ENCODE measurements at places on chromosomes 1 and 21.

DNA sequence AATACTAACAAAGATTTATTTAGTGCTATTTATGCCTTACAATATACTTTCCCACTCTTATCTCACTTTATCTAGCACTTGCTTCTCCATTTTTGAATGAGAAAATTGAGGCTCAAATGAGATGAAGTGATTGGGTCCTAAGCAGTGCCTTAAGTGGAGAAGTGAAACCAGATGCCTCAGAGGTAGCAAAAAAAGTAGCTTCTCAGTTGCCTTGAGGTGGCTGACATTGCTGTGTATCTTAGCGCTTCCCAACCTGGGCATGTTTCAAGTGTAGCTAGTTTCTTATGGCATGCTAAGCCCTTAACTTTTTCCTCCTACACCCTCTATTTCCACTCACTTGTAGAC, 390.4 kb downstream of the OMA1 start:
- DNase-seq, result no peak

- no peak for DNase-seq
Measured at GRCh38 chr1:32242341-32242851, 4.6 kb upstream of the FAM167B start.

DNA sequence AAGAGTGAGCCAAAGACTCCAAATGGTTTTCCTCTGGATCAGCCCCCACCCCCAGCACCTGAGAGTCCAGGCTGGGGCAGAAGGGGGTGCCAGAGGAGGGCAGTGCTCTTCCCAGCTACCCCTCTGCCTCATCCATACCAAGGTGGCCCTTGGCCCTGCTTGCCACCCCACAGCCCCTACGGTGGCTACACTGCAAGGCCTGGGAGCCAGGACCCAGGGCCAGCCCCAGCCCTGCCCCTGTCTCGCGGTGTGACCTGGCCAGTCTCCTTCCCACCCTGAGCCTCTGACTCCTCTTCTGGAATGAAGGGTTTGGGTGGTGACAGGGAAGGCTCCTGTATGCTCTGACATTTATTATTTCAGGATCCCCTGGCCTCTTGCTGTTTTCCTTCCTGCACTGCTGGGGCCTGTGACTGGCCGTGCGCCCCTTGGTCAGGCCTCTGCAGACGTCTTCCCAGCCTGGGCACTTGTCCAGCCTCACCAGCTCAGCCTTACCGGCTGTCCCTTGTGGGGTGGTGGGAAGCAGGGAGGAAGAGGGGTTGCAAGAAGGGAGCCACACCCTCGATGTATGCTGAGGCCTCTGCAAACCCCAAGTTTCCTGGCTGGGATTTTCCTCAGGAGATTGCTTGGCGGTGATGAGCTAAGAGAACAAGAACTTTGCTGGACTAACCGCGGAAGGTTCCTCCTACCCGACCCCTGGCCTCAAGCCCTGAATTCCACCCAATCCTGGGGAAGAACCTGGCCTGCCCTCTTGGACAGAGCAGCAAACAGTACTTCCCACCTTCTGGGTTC, 13.5 kb downstream of the ASAP3 start:
- no peak for DNase-seq

- no peak for DNase-seq
Measured at GRCh38 chr1:51997974-51998382, 7.5 kb upstream of the RAB3B start.

- DNase-seq, result no peak
Measured at GRCh38 chr1:217622042-217622441, 8.8 kb downstream of the GPATCH2 start.

GRCh38 chr1:60245324-60245723, 171.8 kb upstream of the C1orf87 start:
- no peak for DNase-seq

GRCh38 chr1:12434174-12434573, 183.8 kb downstream of the DHRS3 start:
- peak; percentile 73 for DNase-seq

- DNase-seq, result no peak
Measured at GRCh38 chr1:212915245-212916091, 34.9 kb upstream of the VASH2 start.

DNA sequence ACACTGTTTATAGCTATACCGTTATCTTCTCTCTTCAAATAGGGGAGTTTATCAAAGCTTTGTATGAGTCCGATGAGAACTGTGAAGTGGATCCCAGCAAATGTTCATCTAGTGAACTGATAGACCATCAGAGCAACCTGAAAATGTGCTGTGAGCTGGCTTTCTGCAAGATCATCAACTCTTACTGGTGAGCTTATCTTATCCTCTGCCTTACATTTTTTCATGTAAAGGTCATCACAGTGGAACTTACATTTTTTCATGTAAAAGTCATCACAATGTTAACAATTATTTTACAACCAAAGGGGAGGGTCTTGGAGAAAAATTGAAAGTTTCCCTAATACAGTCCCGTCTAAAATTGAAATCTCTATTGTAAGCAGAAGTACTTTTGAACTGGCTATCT, 45.2 kb downstream of the CLEC20A start:
- no peak for DNase-seq

GRCh38 chr1:209094384-209094783, 489.1 kb upstream of the CAMK1G start:
- no peak for DNase-seq

- DNase-seq, result peak; percentile 65
Measured at GRCh38 chr1:165257969-165258459, 98.5 kb downstream of the LMX1A start.

DNA sequence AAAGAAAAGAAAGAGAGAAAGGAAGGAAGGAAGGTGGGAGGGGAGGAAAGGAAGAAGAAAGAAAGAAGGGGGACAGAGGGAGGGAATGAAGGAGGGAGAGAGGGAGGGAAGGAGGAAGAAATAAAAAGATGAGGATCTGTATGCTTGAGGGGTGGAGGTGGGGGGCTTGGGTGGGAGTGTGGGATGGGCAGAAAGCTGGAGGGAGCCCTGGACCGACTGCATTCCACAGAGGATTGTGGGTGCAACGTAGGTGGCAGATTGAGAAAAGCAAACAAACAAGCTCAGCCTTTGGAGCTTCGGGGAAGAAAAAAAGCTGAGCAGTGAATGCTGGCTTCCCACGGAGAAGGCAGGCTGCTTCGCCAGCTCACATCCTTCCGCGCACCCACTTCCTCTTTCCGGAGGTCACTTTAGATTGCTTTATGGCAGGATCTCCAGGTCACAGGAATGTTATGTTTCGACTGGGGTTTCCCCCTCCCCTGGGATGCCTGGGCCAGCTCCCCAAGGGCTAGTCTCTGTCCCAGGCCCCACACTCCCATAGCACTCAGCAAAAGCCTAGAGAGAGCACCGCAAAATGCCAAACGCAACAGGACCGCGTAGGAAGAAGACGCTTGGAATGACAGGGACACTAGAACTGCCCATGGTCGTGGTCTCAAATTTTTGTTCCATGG, 20.7 kb upstream of the LGALS8 start:
- DNase-seq, result peak; percentile 28

DNA sequence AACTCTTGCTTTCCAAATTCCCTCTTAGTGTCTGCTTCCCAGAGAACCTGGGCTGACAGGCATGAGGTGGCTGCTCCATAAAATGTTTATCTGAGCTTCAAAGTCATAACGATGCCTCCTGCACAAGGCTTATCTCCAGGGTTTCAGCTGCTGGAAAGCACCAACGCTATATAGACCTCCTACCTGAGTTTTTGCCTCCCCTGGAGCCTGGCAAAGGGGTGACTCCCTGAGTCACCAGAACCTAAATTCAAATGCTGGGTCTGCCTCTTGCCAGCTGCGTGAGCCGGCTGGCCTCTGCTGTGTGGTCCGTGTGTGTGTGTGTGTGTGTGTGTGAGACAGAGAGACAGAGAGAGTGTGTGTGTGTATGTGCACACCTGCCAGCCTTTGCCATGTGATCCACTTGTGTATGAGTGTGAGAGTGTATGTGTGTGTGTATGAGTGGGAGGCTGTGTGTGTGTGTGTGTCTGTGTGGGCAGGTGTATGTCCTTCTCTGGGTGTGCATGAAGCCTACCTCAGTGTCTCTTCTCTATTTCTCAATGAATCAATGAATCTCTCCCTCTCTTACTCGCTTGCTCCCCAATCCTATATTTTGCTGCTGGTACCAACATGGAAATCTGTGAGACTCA, 714.9 kb downstream of the MATN1 start:
- DNase-seq, result no peak

DNA sequence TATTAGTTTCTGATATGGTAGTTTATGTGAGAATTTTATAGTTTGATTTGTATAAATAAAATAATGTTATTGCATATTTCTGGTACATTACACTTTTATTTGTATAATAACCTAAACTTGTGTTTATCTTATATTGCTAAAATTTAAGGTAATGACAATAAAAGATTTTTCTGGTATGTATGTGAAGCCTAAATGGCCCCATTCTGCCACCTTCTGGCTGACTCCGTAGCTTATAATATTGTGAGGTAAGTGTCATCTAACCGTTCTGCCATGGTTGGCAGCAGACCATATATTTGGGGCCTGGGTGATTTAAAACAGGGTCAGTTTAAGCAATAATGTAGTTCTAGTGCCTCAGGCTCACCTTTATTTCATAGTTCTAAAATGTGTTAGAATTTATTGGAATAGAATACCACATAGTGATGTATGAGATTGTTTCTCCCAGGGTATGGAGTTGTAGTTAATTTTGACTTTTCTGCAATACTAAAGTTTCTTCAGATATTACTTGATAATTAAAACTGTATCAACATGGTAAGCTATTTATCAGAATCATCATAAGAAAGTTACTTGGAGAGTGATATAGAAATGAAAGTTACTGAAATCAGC, 21.2 kb upstream of the PRKACB start:
- peak; percentile 54 for DNase-seq

- peak; percentile 72 for DNase-seq
Measured at GRCh38 chr1:16215882-16216753, 3.7 kb upstream of the ARHGEF19 start.

- DNase-seq, result peak; percentile 66
Measured at GRCh38 chr1:8525558-8526275, 207.8 kb downstream of the SLC45A1 start.

- DNase-seq, result no peak
Measured at GRCh38 chr1:62467092-62467491, 30.2 kb downstream of the USP1 start.

DNA sequence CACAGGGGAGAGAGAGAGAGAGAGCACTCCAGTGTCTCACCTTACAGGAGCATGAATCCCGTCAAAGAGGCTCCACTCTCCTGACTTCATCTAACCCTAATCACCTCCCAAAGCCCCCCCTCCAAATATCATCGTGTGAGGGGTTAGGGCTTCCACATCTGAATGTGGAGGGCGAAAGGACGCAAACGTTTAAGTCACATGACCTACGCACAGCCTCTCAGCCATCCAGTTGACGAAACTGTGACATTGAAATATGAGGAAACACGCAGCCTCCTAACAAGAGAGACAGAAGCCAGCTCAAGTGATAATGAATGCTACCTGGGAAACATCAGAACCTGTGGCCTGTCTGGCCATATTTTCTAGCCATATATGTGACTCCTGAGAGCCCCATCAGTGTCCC, 63.7 kb downstream of the MATN1 start:
- no peak for DNase-seq

- no peak for DNase-seq
Measured at GRCh38 chr1:67434491-67434890, 4.3 kb upstream of the SERBP1 start.

GRCh38 chr1:218755128-218755527, 410.0 kb downstream of the TGFB2 start:
- DNase-seq, result no peak

DNA sequence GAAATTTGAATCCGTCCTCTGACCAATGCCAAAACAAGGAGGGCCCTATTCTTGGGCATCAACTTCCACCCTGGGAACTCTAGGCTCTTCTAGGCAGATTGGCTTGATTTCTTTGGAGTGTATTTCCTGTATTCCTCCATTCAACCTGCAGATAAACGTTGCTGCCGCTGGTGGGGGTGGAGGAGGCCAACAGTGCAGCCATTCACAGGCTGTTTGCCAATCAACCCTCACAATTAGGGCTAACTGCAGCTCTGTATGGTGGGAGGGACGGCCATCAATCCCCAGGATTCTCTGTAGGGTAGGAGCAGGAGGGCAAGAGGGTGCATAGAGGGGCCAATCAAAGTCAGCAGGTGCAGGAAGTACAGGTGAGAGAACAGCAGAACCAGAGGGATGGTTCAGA, 273.1 kb upstream of the PROX1 start:
- no peak for DNase-seq

DNA sequence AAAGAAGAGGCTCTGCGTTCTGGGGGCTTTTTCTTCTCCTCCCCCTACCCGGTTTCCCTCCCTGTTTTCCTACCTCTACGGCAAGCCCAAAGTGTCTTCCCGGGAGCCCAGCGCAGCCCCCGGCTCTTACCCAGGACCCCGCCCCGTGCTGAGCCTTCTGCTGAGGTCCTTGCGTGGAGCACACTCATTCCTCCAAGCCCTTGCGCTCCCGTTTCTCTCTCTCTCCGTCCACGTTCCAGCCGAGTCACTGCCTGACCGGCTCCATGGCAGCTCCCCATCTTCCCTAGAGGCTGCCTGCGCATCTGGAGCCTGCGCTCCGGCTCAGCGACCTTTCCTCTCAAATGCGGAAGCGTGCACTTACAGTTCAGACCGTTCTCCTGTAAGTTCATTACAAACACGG, 24.9 kb upstream of the PDXK start:
- no peak for DNase-seq

GRCh38 chr1:82466416-82466815, 665.7 kb downstream of the ADGRL2 start:
- DNase-seq, result no peak

DNA sequence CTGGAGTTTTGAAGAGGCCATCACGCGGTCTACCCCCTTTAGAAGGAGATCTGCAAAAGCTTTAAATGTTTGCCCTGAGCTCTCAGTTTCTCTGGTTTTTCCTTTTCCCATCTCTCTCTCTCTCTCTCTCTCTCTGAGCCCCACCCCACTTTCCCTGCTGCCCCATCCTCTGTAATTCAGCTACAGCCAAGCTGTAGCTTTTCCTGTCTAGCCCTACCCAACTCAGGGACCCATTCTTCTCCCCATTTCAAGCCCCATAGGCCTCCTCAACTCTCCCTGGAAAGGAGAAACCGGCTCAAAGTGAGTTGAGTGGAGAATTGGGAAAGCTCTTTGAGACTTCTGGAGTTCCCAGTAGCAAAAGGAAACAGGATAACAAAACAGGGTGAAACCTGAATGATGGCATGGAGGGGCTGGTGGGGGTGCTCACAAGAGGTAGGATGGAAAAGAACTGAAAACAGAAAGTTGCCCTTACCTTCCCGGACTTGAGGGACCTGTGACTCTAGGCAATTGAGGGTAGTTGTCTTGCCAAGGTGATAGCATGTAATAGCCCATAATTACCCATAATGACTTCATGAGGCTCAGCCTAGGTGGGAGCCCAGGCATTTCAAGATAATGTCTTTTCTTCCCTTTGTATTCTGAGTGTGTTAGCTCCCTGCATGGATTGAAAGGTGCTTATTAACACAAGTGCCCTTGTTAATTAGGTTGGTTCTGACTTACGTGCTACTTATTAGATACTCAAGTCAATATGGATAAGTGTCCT, 84.9 kb downstream of the SLC16A1 start:
- no peak for DNase-seq

DNA sequence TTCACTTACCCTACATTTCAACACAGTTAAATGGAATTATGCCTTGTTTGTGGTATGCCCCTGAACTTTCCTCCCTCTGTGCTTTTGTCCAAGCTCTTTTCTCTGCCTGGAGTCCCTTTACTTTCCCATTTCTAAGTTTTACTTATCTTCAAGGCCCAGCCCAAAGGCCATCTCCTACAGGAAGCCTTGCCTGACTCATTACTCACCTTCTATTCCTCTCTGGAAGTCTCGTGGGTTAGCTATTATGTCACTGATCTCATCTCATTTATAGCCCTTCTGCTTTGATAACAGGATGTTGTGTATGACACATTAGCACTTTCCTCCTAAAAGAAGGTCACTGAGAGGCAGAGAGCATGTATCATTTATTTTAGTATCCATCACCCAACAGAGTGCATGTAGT, 78.8 kb upstream of the CD1D start:
- DNase-seq, result no peak
